Activated CD4-positive, alpha-beta T cell treated with anti-CD3 and anti-CD28 coated beads for 4 hours (primary cell): ENCODE measurements at places on chromosomes 7 and 10.

DNA sequence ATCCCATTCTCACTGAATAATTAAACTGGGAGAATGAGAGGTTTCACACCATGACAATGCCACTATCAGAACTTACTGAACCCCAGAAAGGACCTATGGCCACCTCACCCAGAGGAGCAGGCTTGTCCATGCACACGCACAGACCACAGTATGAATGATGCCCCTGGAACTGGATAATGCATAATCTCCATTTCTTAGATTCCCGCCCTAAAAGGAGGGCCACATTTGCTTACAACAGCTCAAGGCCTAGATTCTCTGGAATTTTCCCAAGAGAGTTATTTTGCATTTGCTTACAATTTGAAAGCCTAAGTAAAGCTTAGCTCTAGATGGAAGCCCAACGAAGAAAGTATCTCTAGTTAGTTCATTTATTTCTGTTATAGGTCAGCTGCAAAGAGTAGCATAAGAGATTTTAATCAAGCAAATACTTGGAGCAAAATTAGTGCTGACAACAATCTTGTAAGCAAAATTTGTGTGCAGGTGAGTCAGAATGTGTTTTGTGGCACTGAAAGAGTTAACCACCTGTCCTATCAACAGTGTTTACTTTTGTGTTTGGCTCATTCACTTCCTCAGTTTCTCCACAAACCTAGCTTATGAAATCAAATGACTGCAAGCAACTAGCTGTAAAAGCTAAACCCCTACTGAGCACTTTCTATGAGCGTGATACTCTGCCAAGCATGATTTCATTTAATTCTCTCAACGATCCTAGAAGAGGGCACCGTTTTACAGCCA is 32.1 kb downstream of the ELMO1 start:
- DNase-seq = no peak

- DNase-seq = no peak
Observed at GRCh38 chr7:143289421-143289820, 1.3 kb downstream of the CASP2 start.

DNA sequence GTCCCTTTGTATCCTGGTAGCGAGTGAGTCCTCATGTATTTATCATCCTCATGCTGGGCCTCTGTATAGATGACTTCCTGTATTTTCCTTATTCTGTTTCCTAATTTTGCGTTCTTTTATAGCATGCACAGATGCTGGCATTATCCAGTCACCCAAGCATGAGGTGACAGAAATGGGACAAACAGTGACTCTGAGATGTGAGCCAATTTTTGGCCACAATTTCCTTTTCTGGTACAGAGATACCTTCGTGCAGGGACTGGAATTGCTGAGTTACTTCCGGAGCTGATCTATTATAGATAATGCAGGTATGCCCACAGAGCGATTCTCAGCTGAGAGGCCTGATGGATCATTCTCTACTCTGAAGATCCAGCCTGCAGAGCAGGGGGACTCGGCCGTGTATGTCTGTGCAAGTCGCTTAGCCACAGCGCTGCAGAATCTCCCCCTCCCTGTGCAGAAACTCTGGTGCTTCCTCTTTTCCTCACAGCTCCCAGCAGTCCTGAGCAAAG is 183.1 kb upstream of the PRSS58 start:
- DNase-seq = no peak

GRCh38 chr7:33044401-33044718 is 18.2 kb downstream of the NT5C3A start:
- DNase-seq = no peak

DNA sequence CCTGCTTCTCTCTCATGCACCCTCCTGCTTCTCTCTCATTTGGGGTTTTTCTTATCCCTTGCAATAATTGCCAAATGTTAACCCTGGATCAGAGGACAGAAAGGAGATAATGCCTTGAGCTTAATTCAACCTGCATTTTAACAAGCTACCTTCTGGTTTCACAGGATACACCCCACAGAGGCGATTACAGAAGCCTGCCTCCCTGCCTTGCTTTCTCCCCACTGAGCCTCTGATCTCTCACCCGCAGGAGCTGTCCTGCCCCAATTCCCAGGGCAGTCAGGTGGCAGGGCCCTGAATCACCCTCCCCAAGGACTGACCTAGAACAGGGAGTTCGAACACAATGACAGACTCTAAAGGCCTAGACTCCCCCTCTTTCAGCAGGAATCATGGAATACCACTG is 959.5 kb downstream of the GRID1 start:
- DNase-seq = no peak

DNA sequence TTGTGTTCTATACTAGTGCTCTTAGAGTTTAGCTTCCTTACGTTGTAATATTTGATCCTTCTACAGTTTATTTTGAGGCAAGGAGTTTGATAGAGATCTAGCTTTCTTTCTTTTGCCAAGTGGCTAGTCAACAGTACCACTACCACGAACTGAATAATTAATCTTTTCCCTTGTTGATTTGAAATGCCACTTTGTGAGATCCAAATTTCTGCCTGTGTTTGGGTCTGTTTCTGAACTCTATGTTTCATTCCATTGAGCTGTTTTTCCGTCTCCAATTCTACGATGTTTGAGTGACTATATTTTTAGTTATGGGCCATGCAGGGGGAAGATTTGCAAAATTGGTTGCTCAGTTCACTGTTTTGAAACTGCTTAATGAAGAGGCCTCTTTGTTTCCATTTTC is 134.7 kb downstream of the KIAA1217 start:
- DNase-seq = no peak

- no peak for DNase-seq
Observed at GRCh38 chr10:10726101-10726500, 291.6 kb upstream of the CELF2 start.

DNA sequence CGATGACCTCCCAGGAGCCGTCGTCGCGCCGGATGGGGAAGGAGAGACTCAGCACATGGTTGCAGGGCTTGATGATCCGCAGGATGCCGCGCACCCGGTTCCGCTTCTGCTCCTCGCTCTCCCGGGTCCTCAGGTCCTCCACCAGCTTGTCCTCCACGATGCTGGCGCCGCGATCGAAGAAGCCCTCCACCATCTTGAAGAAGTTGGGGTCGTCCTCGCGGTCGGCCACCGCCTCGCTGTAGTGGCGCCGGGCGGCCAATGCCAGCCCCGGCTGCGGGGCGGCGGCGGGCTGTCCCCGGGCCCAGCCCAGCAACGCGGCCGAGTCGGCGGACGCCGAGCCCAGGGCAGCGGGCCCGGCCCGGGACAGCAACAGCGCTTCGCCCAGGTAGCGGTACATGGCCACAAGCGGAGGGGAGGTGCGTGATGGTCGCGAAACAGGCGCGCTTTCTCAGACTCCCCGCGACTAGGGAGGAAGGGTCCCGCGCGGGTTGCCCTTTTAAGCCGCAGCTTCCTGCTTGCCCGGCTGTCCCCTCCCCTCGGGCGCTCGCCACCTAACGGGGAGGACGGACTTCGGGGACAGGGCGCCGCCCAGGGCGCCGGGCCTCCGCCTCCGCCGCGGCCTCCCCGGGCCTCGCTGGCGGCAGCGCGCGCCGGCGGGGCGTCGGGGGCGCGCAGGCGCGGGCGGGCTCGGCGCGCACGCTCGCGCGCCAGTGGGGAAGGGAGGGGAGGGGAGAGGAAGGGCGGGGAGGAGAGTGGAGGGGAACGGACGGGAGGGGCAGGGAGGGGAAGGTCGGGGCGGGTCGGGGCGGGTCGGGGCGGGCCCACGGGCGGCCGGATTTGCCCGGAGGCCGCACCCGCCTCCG is at the start of the genes GLUD1 and SHLD2:
Gene GLUD1, minus strand, starts transcription at position 471 of the 863 bp plus-strand sequence. Its CDS starts 74 bp downstream, at position 397.
Gene SHLD2, plus strand, starts transcription at position 834 of the 863 bp plus-strand sequence. CDS start 56,149 bp downstream, outside the sequence.
- DNase-seq = peak; percentile 84

DNA sequence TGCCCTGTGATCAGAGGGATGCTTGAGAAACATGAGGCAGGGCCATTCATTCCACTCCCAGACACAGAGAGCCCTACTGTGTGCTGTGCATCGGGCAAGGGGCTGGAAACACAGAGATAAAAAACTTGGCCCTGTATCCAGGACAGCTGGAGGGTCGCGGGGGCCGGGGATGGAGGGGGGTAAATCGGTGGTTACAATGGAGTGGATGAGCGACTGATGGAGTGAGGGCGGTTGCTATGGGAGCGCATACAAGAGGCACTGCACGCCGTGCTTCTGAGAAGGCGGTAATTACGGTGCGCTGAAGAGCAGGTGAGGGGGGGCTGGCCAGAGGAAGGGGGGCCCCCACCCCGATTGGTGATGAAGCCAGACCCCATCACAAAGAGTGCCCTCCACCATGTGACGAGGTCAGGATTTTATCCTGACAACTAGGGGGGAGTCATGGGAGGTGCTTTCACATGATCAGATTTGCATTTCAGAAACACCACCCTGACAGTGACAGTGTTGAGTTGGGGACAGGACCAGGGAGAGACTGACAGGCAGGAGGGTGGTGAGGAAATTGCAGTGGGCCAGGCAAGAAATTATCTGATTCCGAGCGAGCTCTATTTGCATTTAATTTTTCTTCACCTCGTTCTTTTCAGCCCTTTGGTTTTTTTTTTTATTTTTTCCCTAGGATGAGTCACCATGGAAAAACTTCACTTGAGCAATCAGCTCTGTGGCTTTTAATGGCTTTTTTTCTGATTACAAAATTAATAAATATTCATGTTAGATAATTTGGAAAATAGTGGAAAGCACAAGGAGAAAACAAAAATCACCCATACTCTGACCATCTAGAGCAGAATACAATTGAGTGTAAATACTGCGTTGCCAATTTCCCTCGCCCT is 7.8 kb downstream of the CPA5 start:
- DNase-seq = no peak

DNA sequence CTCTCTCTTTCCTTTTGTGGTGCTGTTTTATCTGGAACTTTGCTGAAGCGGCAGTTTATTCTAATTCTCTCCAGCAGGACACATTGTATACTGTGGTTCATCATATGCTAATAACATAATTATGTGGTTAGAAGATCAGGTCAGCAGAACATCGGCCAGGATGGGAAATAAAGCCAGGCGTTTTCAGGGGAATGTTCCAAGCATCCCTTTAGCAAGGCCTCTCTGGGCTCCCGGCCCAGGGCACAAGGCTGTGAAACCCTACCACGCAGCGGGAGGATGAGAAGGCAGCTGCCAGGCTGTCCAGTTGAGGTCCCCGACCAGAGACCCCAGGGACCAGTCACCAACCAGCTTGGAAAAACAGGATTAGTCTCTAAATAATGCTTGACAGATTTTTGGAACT is 112.2 kb upstream of the GALNT17 start:
- no peak for DNase-seq

- no peak for DNase-seq
Observed at GRCh38 chr10:47370015-47370767, 13.9 kb downstream of the ZNF488 start.

GRCh38 chr7:92631850-92632487 is 41.8 kb upstream of the FAM133B start:
- DNase-seq = no peak

- no peak for DNase-seq
Observed at GRCh38 chr10:75165684-75166622, 44.6 kb upstream of the VDAC2 start.

GRCh38 chr10:52740913-52741675 is 31.5 kb downstream of the MBL2 start:
- no peak for DNase-seq
